ENCODE measurements at places on chromosomes 1 and 21.

- no peak for DNase-seq
Measured at GRCh38 chr1:157193702-157194391, 55.7 kb upstream of the ETV3 start.

GRCh38 chr1:67618285-67619018 is 66.5 kb upstream of the GADD45A start:
- DNase-seq = peak; percentile 62

- no peak for DNase-seq
Measured at GRCh38 chr21:28832013-28832714, 160.5 kb downstream of the LTN1 start.

DNA sequence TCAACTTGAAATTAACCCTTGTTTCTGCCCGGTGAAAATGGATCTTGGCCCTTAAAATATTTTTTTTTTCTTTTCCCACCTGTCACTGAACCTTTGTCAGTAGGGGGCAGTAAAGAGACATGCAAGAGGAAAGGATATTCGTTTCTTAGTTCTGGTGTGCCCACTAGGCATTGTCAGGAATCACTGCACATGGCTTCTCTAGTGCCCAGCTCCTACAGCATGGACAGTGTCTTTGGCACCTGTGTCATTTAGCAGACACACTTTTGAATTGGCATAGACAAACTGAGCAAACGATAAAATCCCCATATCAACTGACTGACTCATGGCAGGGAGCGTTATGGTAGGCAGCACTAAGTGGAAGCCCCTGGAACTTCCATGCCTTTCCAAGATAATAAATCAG is 1048.1 kb downstream of the BRINP3 start:
- DNase-seq = no peak

GRCh38 chr1:12409681-12410080 is 179.9 kb downstream of the VPS13D start:
- DNase-seq = no peak

DNA sequence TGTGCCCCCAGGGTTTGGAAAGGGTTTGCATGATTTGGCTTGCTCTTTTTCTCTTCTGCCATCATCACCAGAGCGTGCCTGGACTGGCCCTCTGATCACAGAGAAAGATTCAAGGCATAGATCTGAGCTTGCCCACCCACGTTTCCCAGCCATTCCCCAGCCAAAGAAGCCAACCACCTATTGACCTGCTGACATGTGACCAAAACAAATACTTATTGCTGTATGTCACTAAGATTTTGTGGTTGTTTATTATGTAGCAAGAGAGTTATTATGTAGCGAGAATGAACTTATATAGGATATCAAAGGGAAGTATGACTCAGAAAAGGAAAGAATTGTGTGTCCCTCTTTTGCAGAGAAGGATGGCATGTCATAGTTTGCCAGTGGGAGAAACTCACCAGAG is 59.9 kb downstream of the UBE2U start:
- DNase-seq = no peak

DNA sequence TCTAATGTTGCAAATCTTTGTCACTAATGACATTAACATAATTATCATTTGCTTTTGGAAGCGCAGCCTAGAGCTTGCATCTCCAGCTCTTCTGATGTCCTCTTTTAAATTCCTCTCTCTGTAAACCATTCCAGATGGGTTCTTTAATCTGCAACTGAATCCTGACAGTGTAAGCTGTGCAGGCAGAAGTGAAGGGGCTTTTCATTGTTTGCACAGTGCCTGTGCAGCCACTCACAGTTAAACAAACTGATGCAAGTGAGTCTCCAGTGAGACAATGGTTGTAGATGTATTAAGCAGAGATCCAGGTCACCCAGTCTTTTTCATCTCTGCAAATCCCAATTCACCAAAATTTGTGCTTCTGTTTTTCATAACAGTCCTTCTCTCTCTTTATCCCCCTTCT is 22.5 kb upstream of the FCRL5 start:
- no peak for DNase-seq

DNA sequence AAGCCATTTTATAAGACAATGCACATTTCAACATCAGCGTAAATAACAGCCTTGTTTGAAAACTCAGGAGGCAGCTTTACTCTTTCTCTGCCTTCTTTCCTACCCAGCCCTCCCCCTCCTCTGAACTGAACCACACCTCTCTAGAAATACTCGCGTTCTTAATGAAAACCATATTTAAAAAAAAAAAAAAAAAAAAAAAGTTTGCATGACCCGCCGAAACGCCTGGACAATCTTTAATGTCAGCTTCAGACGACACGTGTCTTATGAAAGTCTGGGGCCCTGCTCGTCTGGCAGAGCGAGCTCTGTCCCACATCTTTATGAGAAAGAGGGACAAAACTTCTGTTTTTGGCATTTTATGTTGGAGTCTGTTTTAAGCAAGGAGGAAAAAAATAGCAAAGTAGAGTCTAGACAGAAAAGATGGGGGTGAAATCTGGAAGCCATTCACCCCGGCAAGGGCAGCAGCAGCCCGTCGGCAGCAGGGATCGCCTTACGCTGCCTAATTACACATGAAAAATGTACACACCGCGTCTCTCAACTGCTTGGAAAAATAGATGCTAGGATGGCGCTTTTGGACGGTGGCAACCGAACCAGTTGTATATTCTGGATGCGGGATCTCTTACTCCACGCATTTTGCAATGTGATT is 130.4 kb upstream of the ETS2 start:
- DNase-seq = no peak

- no peak for DNase-seq
Measured at GRCh38 chr1:157597959-157598667, at the start of gene FCRL4. FCRL4 (minus strand) TSS chr1:157598085; CDS start chr1:157597944, 141 bp downstream.

DNA sequence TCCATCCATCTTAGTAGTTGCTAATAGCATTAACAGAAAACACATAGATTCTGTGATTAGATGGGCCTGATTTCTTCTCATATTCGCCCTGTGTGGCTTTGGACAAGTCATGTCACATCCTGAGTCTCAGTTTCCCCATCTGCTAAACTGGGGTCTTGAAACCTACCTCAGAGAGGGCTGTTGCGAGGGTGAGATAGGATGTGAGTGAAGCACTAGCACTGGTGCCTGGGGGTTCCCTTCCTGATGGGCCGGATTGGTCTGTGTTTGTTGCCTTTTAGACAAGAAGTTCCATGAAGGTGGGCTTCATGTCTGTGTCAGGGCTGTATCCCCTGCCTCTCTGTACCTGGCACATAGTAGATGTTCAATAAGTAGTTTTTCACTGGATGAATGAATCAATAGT is 3.5 kb upstream of the MAN1C1 start:
- no peak for DNase-seq

- no peak for DNase-seq
Measured at GRCh38 chr1:226226601-226227000, 3.1 kb downstream of the MIXL1 start.

DNA sequence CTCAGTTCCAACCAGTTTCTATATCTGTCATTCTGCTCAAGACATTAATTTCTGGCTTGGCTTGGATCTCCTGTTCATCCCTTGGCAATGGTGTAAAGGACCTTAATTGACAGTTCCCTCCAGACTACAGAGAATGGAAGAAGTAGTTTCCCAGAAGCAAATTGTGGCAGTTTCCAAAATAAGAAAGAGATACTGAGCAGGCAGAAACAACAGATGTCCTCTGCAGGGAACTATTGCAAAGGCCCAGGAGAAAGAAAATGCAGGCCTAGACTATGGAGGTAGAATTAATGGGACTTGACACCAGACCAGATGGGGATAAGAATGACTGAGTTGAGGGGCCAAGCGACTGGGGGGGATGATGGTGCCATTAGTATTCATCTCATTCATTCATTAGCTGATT is 6.1 kb upstream of the AK2 start:
- DNase-seq = no peak

DNA sequence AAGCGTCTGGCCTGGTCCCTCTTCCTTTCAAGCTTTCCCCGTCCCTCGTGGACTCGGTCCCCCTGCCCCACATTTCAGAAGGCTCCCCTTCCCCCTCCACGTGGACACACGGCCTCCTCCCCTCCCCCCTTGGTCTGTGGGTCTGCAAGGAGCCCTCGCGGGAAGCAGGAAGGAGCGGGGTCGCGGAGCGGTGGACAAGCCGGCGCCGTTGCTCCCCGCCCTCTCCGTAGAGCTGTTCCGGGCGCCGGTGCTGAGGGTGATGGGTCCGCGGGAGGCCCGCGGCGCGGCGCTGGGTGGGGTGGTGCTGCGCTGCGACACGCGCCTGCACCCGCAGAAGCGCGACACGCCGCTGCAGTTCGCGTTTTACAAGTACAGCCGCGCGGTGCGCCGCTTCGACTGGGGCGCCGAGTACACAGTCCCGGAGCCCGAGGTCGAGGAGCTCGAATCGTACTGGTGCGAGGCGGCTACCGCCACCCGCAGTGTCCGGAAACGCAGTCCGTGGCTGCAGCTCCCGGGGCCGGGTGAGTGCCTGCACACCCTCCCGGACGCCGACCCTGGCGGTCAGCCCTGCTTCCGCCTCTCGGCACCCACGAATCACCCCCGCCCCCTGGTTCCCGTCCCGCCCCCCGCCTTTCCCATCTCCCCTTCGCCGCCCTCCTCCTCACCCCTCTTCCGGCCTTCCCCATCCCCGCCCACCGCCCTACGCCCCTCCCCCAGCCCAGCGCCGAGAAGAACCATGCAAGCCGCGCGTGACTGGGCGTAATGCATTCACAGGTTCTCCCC is 5.3 kb downstream of the FCRLB start:
- DNase-seq = peak; percentile 68

DNA sequence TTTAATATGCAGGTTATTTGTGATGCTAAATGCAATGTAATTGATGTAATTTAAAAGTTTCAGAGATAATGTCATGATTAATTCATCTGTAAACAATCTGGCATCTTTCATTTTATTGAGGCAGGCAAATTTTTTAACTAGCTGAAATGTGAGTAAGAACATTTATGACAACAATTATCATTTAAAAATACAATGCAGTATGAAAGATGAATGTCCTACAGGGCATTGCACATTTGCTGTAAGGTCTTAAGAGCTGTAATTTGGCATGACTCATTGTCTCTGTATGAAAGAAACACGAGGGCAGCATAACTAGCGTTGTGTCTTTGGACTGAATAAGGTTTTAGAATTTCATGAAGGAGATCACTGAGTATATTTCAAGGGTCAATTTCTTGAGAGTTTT is 642.8 kb downstream of the PLA2G4A start:
- peak; percentile 29 for DNase-seq

DNA sequence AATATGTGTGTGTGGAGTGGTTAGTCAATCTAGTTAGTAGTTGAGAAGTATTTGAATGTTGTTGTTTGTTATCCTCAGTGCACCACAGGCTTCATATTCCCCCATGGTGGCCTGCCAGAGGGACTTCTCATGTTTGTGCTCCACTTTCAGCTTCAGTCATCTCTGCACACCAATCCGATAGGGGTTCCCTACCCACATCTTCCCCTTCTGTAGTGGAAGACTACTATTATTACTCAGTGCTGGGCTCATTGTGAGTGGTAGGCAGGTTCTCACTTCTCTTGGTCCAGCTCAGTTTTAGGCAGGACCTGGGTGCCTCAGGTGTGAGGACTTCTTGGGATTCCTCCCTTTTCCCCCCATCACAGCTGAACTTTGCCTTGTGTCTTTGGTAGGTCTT is 14.2 kb downstream of the MT1HL1 start:
- no peak for DNase-seq

GRCh38 chr1:242522996-242523718 is 1.3 kb downstream of the PLD5 start:
- no peak for DNase-seq

DNA sequence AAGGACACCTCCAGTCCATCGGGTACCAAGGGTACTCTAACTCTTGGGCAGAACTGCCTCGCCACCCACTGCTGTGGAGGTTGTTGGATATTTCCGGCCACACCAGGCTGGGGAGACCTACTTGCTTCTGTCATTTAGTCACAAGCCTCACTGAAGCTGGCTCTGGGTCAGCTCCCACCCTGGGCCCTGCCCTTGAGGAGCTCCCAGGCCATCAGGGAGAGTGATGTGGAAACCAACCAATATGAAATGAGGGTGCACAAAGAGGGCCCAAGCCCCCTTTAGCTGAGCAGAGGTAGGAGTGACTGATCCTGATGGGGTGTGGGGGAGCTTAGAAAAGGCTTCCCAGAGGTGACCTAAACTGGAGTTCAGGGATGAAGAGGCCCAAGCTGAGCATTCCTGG is 19.6 kb downstream of the PARS2 start:
- DNase-seq = no peak

GRCh38 chr1:89670711-89671110 is 37.8 kb downstream of the LRRC8C start:
- DNase-seq = no peak

GRCh38 chr1:152759453-152760173 is 1.8 kb downstream of the KPRP start:
- no peak for DNase-seq

GRCh38 chr1:71273334-71273733 is 192.5 kb upstream of the ZRANB2 start:
- no peak for DNase-seq

DNA sequence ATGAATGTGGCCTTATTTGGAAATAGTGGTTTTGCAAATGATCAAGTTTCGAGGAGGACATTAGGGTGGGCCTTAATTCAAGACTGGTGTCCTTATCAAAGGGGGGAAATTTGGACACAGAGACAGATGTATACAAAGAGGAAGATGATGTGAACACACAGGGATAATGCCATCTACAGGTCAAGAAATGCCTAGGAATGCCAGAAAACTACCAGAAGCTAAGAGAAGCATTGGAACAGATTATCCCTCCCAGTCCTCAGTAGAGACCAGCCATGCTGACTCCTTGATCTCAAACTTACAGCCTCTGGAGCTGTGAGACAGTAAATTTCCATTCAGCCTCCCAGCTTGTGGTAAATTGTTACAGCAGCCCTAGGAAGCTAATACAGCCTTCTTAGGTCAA is 151.4 kb downstream of the PTGER3 start:
- DNase-seq = no peak

GRCh38 chr1:223785808-223786207 is 59.9 kb downstream of the TP53BP2 start:
- DNase-seq = no peak

DNA sequence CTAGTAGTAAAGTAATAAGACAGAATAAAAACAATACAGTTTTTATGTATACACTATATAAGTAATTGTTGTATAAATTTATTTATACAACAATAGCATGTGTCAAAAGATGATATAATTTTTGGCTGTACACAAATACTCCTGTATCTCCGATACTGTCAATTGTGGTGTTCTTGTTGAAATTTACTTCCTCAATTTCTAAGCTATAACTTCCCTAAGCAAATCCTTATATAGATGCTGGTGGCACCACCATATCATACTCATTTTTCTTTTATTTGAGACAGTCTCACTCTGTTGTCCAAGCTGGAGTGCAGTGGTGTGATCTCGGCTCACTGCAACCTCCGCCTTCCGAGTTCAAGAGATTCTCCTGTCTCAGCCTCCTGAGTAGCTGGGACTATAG is 141.0 kb upstream of the HP1BP3 start:
- DNase-seq = no peak

DNA sequence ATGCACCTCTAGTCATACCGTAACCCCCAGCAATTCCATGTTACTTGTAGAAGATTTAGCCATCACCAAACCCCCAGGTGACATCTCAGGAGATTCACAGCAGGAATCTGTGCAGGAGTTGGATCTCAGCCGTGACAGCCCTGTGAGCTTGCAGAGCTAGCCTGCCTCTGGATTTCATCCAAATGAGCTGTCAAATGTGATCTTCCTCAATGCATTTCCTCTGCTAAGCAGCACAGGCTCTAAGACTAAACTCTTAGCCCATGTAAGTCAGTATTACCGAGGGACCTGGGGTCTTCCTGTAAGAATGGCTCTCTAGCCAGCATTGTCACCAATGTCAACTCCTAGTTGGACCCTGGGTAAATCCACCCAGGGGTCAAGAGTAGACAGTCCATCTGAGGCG is 41.7 kb downstream of the UMODL1 start:
- DNase-seq = peak; percentile 27

GRCh38 chr21:18498431-18498830 is 94.8 kb upstream of the TMPRSS15 start:
- DNase-seq = no peak
